ENCODE measurements at places on chromosomes 16 and 17.

DNA sequence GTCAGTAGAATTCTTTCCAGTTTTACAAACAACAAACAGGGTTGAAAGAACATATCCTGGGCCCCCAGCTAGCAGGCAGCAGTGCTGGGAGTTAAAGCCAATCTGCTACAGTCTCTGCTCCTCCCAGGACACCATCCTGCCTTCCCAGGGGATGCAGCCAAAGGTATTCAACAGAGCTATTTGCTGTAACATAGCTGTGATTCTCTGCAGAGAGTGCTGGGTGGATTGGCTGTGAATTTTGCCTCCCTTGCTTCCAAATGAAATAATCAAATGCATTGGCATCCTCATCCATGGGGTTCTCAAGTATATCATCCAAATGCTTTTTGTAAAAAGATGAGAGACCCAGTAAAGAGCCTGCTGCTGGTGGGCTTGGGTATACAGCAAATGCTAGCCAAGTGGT is 124.3 kb downstream of the NPIPB5 start:
- DNase-seq: no peak

GRCh38 chr17:40980596-40980995 is 3.5 kb downstream of the KRT40 start:
- no peak for DNase-seq

- DNase-seq: no peak
Observed at GRCh38 chr17:78812855-78813254, 27.8 kb downstream of the USP36 start.

GRCh38 chr16:8388684-8389083 is 201.6 kb downstream of the TMEM114 start:
- DNase-seq: no peak

- no peak for DNase-seq
Observed at GRCh38 chr16:9370061-9370491, 278.6 kb downstream of the HAPSTR1 start.

DNA sequence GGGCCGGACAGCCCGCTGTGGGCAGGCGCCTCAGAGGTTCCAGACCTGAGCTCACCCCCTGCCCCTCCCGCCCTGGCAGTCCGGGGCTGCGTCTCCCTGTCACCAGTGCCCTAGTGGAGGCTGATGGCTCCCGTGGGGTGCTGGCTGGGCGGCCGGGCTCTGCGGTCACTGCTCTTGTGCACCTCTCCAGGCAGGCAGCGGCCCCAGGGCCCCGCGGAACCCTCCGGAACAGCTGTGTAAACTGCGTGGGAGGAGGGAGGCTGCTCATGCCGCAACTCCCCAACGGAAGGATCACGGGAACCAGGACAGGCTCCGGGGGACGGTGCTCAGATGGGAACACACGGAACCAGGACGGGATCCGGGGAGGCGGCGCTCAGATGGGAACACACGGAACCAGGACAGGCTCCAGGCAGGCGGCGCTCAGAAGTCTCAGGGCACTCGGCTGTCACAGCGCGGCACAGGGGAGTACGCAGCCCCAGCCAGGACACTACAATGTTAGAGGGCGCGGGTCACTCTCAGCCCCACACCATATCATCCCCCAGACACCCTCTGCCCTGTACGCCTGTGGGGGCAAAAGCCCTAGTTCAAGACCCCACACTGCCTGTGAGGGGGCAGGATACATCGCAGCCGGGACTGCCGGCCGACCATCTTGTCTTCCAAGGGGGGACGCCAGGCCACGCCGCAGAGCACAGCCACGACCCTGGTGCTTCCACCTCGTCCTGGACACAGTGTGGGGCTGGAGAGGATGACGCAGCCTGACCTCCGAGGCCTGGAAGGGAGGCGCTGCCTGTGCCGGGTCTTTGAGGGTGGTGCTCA is 74.0 kb upstream of the GNG13 start:
- DNase-seq: no peak

GRCh38 chr16:71569621-71570020 is 7.3 kb downstream of the TAT start:
- DNase-seq: no peak

DNA sequence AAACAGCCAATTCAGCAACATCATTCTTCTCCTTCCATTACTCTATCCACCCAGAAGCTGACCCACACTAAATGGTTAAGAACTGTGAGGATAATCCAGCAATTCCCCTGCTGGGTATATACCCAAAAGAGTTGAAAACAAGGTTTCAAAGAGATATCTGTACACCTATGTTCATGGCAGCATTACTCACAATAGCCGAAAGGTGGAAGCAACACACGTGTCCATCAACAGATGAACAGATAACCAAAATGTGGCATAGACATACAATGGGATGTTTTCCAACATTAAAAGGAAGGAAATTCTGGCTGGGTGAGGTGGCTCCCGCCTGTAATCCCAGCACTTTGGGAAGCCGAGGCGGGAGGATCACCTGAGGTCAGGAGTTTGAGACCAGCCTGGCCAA is 19.9 kb downstream of the MIS12 start:
- DNase-seq: no peak

- no peak for DNase-seq
Observed at GRCh38 chr17:4362141-4362540, 4.3 kb downstream of the UBE2G1 start.

DNA sequence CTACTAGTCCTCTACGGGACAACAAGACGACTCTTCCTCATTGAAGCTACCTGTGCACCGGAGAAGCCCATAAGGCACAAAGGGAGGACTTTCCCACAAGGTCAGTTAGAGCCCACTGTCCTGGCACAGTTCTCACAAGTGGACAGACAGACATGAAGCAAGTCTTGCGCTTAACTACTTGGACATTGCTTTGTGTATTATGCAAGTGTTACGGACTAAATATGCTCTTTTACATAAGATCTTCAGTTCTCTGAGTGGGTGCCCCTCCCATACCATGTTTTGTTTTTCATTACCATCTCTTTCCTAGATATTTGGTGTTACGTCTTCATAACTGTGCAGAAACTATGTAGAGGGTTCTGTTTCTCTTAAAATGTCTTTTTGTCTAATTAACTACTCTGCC is 18.1 kb downstream of the ANKRD40CL start:
- no peak for DNase-seq

GRCh38 chr17:2390199-2390836 is 10.5 kb downstream of the MNT start:
- DNase-seq: no peak

DNA sequence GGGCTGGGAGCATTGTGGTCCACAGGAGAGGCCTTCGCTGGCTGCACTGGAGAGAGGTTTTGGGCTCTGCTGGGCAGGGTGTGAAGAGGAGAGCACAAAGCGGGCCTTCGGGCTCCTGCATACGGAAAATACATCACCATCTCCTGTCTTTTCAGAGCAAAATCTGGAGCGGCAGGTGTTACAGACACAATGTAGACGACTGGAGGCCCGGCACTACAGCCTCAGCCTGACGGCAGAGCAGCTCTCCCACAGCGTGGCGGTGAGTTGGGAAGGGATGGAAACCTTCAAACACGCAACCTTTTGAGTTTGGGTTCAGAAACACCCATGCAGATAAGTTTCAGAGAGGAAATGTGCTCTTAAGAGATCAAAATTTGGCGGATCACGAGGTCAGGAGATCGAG is 17.9 kb downstream of the GINS2 start:
- no peak for DNase-seq

DNA sequence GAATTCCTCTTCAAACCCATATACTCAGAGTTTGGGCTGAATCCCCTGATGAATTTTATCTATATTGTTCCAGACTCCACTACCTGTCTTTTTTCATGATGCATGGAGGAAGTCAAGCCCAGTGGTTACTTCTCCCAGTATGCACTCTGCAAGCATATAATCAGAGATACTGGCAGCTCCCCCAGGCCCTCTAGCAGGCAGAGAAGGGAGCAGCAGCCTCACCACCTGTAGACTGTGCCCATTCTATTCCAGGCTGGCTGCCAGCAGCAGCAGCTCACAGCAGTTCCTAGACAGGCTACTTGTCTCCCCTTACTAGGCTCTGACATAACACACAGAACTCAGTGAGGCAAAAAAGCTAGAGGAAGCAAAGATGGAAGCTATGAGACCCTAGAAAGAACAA is 3.4 kb downstream of the MKS1 start:
- DNase-seq: no peak

All from activated CD4-positive, alpha-beta memory T cell treated with anti-CD3 and anti-CD28 coated beads, Interleukin-2, amount 10 ng/mL, durations not matched to agents 7 days and 5 days (primary cell).